ENCODE measurements at places on chromosomes 5 and 9.

DNA sequence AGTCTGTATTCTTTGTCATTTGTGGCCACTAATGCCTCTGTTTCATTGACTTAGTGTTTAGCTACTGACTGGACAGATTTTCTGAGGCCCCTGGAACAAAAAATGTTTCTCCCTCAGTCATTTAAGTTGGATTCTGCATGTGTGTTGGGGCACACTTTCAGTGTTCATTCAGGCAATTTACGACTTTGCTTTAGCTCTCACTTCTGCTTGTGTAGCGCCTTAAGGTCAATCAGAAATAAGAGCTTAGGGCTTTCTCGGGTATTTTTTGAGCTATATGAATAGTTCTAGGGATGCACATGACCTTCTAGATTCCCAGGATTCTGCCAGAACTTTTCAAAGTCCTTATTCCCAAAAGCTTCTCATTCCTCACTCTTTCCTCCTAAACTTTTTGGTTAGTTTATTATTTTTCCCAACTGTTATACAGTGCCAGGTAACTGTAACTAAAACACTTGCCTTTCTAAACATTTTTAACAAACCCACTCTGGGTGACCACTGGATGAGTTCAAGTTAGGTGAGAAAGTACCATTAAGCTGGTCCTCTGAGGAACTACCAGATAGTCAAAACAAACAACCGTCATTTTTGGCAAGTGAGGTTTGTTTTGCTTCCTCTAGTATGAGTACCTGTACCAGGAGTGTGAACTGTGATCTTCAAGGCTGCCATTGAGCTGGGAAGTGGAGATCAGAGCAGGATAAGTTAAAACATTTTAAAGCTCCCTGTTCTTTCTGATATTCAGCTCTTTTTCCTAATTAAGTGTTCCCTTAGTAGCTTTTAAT is 571.3 kb upstream of the TLE4 start:
- DNase-seq = no peak

GRCh38 chr9:92729735-92730155 is 34.9 kb downstream of the BICD2 start:
- DNase-seq = no peak

DNA sequence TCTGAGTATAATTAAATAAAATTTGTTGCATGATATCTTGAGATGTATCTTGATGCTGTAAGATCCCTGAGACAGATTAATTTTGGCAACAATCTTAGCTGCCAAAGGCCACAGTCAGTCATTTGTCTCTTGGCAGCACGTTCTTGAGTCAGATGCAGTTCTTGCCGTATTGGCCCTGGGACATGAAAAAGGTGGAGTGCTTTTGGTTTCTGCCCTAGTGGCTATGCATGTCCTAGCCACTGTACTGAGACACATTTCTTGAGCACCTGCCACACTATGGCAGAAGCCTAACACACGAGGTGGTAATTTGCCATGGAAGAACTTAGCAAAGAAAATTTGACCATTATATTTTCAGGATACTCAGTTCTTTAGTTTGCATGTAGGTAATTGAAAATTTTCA is 45.0 kb upstream of the PHF2 start:
- no peak for DNase-seq

DNA sequence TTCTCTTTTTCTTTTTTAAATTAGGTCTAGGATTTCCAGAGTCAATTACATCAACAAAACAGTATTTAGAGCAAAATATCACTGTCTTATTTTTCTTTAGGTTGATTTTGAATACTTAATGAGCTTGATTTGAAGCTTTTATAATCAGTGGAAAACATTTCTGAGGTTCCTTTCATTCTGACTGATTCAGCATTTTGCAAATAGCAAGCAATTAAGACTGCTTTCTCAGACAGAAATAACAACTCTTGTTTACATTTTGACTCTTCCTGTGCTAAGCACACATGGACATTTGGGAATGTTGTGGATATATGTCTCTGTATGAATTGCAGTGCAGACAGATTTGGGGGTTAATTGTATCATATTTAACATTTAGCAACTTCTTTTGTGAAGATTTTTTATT is 22.2 kb upstream of the MCCC2 start:
- DNase-seq = no peak

All from AG10803 (cell line).